ENCODE measurements at places on chromosomes 16 and 17.
A peak's percentile ranks its signal among the peaks of the same experiment; 100 is the strongest.

- peak; percentile 42 for DNase-seq
Measured at GRCh38 chr16:75566758-75567255, 628 bp downstream of the GABARAPL2 start.

DNA sequence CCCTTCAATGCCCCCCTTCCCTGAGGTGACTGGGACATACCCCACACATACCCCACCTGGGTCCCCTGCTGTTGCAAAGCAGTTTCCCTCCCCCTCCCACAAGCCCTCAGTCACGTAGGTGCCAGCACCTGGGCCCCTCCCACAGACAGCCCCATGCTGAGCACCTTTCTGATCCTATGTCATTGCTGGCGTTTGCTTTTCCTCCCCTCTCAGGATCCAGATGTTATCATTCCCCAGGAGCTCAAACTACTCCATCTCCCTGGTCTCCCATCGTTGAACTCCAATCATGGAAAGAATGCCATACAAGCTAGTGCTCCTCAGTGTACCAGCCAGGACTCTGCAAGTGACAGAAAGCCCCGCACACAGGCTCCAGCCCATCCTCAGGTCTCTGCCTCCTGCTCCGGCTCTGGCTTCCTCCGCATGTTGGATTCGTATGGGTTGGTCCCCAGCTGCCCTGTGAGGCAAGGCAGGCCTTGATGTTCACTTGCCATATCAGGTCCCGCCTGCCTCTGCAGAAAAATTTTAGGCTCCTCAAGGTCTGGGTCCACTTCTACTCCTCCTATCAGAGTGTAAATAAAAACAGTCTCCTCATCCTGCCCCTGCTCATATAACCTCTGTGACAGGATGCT is 31.4 kb upstream of the MED9 start:
- DNase-seq: no peak

DNA sequence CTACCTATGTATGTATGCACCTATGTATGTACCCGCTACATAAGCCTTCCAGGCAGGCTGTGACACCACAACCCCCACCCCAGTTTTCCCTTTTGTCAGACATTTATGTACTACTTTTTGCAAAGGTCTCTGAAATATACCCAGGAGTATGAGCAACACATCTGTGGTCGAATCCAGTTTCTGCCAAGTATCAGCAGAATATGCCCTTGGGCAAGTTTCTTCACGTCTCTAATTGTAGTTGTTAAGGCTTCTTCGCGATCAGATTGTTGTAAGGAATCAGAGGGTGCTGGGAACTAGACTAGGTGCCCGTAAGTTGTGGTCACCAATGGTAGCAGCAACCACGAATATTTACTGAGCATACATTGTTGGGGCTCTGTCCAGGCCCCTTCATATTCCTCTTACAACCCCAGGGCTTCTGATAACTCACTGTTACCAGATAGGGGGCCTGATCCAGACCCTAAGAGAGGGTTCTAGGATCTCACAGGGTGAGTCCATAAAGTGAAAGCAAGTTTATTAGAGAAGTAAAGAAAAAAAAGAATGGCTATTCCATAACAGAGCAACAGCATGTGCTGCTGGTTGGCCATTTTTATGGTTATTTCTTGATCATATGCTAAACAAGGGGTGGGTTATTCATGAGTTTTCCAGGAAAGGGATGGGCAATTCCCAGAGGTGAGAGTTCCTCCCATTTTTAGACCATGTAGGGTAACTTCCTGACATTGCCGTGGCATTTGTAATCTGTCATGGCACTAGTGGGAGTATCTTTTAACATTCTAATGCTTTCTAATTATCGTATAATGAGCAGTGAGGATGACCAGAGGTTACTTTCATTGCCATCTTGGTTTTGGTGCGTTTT is 16.6 kb downstream of the NUDT7 start:
- no peak for DNase-seq

GRCh38 chr17:27367121-27367981 is 73.4 kb downstream of the WSB1 start:
- DNase-seq: no peak

GRCh38 chr17:47628014-47628566 is 21.6 kb upstream of the KPNB1 start:
- DNase-seq: no peak

DNA sequence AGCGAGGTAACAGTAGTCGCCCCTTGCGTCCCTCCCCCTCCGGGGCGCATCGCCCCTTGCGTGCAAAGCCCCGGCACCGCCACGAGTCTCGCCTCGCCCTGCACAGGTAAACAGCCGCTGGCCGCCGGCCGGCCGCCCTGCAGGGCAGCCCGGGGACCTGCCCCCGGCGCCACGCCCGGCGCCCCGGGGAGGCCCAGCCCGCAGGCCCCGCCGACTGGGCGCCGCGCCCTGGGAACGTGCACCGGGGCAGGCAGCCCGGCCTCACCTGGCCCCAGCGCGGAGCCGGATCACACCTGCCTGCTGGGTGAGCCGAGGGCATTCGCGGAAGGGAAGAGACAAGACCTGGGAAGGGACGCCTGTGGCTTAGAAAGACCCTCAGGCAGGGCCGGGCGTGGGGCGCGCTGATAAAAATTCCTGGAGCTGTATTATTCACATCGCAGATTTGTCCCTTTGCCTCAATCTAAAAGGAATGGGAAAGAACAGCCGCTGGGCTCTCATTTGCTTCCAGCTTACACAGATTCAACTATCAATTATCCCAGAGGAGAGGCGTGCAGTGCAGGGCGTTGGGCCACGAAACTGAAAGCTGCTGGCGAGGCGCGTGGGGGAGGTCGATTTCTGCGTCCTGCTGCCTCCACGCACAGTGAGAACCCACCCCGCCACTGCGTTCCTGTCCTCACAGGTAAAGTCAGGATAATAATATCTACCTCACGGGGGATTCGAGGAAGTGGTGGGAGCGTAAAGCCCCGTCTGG is 451.9 kb downstream of the SLC39A11 start:
- DNase-seq: no peak

DNA sequence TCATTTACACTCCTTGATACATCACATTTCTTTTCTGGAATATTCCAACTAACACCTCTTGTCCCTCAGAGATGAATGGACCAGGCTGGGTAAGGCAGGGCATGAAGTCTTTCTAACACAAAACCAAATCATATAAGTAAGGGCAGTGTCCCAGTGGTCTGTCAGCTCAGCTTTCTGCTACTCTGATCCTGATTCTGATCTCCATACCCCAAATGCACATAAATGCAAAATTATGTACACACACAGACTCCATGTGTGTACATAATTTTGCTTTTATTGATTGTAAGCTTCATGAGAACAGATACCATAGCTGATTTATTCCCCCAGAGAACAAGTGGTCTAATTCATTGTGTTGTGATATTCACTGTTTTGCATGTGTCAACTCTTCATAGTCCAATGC is 47.9 kb downstream of the NOG start:
- DNase-seq: no peak
